ENCODE measurements at places on chromosomes 5 and 9. TPM values are rescaled to one million over a fixed set of nuclear protein-coding genes. Genes with fewer than 3 reads are reported as not detected.

Gene RAB3C
- total RNA-seq, result 0.41 TPM

Gene SETD9
- total RNA-seq, result 8.8 TPM

DNA sequence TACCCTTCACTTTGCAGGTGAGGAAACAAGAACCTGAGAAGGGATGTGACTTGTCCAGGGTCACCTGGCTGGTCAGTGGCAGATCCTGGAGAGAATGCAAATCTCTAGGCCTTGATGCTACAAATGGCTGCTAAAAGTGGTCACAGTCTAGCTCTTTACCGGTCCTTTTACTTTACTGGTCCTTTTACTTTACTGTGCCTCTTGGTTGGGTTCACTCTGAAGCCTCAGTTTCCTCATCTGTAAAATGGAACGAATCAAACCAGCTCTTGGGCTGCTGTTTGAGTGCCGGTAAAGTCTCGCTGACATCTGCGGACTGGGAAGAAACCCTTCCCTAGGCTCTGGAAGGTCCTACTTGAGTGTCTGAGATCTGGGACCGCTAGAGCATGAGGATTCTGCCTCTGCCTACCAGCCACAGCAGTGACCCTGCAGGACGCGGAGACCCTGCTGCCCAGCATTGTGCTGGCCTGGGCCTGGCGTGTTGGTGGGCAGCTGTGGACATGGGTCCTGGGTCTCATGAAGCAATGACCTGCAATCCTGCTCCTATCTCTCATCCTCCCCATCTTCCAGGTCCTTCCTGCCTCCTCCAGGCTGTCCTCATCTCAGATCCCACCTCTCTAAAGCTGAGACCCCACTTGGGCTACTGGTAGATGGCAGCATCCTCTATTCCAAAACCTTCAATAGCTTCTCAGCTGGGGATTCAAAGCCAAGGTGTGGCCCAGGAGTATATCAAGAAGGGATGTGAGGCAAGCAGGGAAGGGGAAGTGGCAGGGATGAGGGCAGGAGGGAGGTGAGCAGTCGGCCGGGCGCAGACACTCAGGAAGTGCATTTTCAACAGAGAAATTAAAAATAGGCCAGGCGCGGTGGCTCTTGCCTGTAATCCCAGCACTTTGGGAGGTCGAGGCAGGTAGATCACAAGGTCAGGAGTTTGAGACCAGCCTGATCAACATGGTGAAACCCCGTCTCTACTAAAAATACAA, 13.3 kb downstream of the CORO2A start:
- no peak for DNase-seq

Gene PLAC8L1
- total RNA-seq, result not detected

Gene ZBTB43
- 12.5 TPM for total RNA-seq

DNA sequence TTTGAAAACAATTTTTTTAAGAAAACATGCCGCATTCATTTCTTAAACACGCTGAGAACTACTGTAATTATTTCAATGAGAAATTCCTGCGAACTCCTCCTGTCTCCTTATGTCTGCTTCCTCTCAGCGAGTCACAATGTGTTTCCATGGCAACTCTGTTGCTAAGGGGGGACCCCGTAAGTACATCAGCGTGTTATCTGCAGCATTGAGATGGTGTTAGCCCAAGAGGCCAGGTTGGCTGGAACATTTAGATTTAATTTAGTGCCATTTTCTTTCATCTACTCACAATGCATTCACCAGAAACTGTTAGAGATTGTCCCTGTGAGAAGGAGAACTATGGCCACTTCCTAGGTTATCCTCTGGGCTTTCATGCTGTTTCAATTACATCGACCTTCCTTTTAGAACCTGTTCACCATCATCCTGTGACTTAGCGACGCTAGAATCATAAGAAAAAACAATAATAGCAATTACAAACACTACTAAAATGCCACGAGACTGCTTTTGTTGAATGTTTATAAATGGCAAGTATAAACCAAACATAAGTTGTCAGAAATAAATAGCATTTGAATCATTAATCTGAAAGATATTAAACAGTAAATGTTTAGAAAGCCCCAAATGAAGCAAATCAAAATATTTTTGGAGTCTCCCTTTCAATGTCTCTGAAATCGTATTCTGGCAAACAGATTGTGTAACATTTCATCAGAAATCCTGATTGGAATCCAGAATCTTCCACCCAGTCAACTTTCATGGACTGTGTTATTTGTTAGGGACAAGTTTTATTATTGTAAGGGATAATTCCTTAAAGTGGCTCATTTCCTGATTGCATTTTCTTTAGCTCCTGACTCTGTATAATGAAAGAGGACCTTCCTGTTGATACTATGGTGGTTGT, 39.7 kb upstream of the SHC3 start:
- no peak for DNase-seq

GRCh38 chr9:78235256-78235761, 566 bp upstream of the CEP78 start:
- DNase-seq, result no peak

- DNase-seq, result no peak
These were observed 559.3 kb downstream of the CCDC171 start for GRCh38 chr9:16112116-16112515.

Gene TRAPPC13
- 9.7 TPM for total RNA-seq

- no peak for DNase-seq
These were observed 83.4 kb upstream of the ZNF169 start for GRCh38 chr9:94175669-94176068.

Gene PLK2
- total RNA-seq, result 126 TPM

DNA sequence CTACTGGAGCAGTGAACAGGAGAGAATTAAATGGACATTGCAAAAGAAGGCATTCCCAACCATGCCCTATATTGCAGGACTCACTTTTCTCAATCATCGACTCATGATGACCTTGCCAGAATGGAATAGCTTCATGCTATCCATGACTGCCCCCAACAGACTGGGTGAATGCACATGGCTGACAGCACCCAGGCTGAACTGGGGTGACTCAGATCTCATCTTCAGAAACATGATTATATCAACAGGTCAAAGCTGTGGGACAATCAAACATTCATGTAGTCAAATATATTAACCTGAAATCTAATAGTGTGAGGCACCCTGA, 34.7 kb upstream of the MIER3 start:
- DNase-seq, result no peak

All from thoracic aorta (tissue), 2 donors.